ENCODE measurements at places on chromosomes 4 and X. TPM values are rescaled to one million over a fixed set of nuclear protein-coding genes. Genes with fewer than 3 reads are reported as not detected.

GRCh38 chr4:77473509-77473908, 132.1 kb upstream of the CXCL13 start:
- no peak for DNase-seq

- no peak for DNase-seq
Measured at GRCh38 chr4:40388239-40388638, 53.1 kb downstream of the CHRNA9 start.

DNA sequence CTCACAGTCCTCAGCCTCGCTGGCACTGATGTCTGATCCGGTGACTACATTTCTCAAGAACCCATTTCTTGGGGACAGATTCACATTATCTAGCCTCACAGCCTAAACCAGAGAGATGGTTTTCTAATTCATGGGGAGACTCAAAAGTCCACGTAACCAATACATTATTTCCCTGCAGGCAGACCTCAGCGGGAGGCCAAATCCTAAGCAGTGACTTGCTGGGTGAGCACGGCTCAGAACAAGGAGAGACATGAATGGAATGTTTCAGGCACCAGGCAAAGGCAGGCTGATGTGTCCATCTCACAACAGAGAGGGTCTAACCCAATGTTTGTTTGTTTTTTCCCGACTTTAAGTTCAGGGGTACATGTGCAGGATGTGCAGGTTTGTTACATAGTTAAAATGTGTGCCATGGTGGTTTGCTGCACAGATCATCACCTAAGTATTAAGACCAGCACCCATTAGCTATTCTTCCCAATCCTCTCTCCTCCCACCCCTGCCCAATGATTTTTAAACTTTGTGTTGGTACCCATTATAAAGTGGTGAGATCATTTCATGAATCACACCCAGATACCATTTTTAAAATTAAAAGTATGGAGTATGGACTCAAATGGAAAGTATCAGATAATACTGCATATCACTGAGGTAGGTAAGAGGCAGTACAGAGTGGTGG, 53.3 kb downstream of the SCD5 start:
- DNase-seq = no peak

- DNase-seq = no peak
Measured at GRCh38 chr4:6229095-6229494, 28.7 kb upstream of the JAKMIP1 start.

DNA sequence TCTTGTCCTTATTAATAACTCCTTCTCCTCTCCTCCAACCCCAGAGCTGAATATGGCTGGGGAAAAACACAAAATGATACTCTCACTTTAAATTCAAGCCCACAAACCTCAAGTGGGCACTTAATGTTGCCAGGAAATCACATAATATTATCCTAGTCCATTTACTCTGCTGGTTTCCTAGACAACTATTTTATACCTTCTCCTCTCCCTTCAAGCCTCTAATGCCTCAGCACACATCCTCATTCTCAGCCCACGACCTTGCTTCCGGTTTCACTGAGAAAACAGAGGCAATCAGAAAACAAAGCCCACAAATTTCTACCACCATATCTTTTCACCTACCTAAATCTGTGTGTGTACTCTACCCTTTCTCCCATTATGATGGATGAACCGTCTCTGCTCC, 12.1 kb upstream of the CLCN5 start:
- DNase-seq = no peak

DNA sequence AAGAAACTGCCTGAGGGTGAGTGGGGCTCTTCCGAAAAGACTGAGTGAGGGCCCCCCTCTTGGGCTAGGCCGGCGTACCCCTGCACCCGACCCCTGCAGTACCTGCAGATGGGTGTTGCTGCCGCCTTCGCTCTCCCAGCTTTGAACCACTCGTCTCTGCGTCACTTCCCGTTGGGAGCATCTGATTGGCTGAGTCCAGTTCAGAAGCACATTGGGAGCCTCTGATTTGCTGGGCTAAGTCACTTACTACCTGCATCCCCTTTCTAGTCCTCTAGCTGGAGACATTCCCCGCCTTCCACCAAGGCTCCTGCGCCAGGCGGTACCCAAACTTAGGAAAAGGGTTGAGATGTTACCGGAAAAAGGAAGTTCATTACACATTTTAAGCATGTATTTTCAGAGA, 20.4 kb upstream of the WWC2 start:
- DNase-seq = no peak

GRCh38 chrX:120604361-120604782, 471 bp downstream of the MCTS1 start:
- no peak for DNase-seq

DNA sequence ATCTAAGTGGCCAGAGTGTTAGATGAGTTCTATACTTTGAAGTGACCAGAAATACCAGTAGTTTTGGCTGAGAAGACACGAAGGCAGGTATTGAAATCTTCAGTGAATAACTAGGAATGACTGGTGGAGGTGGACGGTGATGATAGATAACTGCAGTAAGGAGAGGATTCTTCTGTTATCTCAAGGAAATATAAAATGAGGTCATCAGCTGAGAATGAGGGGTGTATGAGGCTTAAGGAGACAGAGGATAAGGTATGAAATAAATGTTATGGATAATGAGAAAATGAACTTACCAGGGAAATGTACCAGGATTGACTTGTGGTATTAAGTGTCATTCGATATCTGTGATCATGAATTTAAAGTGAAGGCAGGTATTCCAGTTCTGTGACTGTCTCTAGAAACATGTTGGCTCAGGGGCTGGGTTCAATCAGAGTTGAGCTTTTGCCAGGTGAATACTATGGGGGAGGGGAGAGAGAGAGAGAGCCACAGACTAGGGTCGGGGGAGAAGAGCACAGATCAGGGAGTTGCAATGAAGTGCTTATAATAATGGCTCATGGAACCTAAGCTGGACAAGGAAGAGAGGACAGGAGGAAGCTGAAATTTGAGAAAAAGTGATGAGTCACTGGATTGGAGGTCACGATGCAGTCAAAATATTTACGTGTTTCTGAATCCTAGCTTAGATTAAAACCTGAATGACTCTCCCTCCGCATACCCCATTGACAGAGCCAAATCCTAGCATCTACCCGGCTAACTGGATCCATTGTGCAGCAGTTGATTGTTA, 37.5 kb upstream of the BRS3 start:
- no peak for DNase-seq

DNA sequence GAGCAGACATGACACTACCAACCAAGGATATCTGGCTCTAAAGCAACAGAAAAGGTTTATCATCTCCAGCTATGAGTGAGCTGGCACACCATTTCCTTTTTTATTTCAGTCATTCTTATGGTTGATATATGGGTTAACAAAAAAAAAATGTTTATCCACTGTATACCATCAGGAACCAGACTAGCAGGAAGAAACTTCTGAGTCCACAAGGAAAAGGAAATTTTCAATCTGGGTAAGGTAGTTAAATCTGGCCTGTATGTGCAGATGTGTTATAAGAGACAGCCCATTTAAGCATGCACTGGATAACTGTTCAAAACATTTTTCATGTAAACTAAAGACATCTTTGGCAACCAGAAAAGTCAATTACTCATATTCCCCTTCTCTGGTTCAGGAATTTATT, 35.0 kb downstream of the AMMECR1 start:
- no peak for DNase-seq

DNA sequence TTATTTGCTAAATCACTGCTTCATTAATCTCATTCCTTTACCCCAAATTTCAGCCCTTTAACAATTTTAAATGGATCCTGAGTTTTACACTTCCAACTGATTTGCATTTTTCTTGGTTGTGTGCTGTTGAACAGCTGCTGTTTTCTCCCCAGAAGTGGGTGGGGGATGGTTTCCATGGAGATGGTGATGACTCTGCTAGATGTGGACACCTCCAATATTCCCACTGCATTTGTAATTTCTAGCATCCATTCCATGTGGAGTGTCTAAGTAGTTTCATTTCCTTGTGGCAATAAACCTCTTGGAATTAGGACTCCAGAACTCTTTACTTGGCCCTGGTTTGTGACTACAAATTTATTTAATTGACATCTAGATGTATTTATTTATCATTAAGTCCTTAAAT, 330.4 kb downstream of the GBA3 start:
- no peak for DNase-seq

DNA sequence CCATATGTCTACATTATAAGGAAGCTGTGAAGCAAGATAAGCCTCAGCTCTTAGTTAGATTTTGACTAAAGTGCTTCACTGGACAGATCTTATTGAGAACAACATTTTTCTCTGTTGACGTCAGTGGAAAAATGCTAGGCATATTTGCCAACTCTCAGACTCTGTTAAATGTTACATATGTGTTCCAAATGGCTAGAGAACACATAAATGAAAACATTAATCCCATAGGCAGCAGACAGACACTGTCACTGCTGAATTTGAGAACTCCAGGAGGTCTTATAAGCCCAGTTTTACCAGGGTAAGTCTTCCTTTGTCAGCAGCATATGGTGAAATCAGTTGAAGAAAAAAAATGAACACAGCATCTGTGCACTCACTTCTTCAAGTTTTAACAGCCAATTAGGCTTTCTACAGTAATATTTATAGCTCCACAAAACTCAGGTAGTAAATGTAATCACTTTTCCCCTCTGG, 186.9 kb downstream of the CAMK2D start:
- DNase-seq = peak; percentile 73

DNA sequence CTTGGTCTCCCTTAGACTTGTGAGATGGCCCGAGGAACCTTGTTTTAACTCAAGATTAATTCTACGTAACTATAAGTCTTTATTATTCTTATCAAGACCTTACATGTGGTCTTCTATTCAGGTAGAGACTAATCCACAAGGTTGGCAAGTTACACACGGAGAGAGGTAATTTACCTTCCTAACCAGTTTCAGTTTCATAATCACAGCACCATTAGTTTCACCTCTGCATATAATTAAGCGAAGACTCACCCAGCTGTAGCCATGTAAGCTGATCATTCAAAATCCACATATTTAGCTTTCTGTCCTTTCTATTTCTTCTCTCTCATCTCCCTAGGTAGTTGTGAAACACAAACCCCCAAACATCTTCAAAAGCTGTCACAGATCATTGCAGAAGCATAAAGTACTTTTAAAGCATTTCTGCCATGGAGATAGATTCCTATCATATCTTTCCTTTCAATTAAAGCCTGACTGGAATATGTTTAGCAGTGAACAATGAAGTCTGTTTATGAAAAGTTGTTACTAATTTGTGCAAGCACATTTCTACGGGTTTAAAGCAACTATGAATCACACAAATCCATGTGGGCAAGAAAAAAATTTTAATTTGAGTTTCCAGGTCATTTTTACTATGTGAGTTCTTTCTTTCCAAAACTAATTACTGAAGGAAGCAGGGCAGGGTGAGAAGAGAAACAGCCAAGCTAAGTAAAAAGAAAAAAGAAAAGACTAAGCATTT, 78.5 kb downstream of the BTC start:
- DNase-seq = no peak

DNA sequence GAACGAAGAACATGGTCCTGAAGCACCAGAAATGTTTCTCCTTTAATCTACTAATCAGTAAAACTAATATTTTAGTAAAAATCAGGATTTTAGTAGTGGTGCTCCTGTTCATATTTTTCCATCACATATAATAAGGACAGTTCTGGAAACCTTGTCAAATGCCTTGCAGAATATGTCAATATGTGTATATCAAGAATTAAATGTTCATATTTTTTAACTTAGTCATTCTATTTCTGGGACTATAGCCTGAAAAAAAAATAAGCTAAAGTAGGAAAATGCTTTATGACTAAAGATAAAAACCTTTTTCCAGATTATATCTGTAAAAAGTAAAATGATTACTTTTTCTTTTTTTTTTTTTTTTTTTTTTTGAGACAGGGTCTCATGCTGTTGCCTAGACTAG, 65.1 kb downstream of the MAB21L2 start:
- no peak for DNase-seq

Gene SPATA4
- 0.11 TPM for total RNA-seq

Gene SLC2A9
- 10.4 TPM for total RNA-seq

Gene TIGD4
- 2.9 TPM for total RNA-seq

Gene SOD3
- total RNA-seq = 27.1 TPM

Gene RNF175
- total RNA-seq = 3.3 TPM

Gene PLS3
- 245 TPM for total RNA-seq

Gene APBB2
- total RNA-seq = 67.8 TPM

Gene SNCA
- 24.4 TPM for total RNA-seq

Gene ZFX
- 112 TPM for total RNA-seq

Gene PAGE5
- not detected for total RNA-seq

Data from urinary bladder (tissue), 4 donors.